ENCODE measurements at places on chromosomes 16 and 17. TPM values are rescaled to one million over a fixed set of nuclear protein-coding genes. Genes with fewer than 3 reads are reported as not detected.
A peak's percentile ranks its signal among the peaks of the same experiment; 100 is the strongest.

Gene CXCL16
- 1.5 TPM for total RNA-seq

Gene EFCAB13
- 6.6 TPM for total RNA-seq

Gene PIRT
- total RNA-seq: not detected

Gene CTRB1
- not detected for total RNA-seq

Gene KRTAP1-3
- total RNA-seq: not detected

Gene RGS11
- 0.19 TPM for total RNA-seq

GRCh38 chr16:66539623-66540469 is 10.1 kb downstream of the TK2 start:
- no peak for DNase-seq

GRCh38 chr16:81592353-81592866 is 147.8 kb downstream of the CMIP start:
- no peak for DNase-seq

DNA sequence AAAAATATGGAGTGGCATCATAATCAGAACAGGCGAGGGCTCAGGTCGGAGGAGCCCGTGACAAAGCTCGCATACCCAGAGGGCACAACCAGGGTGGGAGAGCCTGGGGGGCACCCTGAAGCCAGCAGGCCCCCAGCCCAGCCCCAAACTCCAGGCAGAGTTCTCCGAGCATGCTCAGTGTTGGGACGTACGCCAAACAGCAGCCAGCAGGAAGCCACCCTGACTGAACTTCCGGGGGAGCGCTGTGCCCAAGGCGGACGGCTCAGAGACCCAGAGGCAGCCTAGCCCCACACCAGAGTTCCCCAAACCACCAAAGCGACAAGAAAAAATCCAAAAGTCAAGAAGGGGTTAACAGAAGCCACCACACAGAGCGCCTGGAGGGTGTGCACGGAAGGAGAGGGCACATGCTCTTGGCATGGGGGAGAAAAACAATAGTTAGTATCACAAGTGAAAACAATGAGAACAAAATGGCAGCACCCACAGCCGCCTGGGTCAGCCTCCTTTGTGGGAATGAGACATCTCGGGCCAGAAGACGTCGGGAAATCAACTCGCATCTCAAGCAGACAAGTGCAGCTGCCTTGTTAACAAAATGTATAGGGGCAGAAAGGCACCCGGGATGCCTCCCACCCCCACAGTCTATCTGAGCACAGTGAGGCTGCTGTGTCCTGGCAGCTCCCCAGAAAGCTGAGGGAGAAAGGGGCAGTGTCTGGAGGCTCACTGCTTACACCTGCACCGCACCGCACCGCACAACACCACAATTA is 11.9 kb downstream of the EXOC7 start:
- peak; percentile 46 for DNase-seq

GRCh38 chr17:40069751-40070708 is 7.3 kb downstream of the THRA start:
- peak; percentile 64 for DNase-seq

GRCh38 chr16:63613701-63614100 is 1508.2 kb downstream of the CDH11 start:
- peak; percentile 8 for DNase-seq

DNA sequence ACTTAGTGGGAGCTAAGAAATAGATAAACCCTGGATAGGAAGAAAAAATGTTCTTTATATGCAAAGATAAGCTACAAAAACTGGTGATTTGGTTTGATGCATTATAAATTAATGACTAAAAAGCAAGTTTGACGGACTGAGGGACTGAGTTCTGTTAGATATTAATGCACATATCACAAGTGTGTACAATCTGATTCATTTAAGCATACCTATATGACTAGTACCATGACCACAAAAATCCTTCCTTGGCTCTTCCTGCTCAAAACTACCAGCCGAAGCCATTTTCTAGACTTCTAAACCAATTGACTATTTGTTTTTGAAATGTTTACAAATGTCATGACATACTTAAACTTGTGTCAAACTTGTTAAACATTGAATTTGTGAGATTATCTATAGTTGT is 374.5 kb upstream of the MON1B start:
- no peak for DNase-seq

DNA sequence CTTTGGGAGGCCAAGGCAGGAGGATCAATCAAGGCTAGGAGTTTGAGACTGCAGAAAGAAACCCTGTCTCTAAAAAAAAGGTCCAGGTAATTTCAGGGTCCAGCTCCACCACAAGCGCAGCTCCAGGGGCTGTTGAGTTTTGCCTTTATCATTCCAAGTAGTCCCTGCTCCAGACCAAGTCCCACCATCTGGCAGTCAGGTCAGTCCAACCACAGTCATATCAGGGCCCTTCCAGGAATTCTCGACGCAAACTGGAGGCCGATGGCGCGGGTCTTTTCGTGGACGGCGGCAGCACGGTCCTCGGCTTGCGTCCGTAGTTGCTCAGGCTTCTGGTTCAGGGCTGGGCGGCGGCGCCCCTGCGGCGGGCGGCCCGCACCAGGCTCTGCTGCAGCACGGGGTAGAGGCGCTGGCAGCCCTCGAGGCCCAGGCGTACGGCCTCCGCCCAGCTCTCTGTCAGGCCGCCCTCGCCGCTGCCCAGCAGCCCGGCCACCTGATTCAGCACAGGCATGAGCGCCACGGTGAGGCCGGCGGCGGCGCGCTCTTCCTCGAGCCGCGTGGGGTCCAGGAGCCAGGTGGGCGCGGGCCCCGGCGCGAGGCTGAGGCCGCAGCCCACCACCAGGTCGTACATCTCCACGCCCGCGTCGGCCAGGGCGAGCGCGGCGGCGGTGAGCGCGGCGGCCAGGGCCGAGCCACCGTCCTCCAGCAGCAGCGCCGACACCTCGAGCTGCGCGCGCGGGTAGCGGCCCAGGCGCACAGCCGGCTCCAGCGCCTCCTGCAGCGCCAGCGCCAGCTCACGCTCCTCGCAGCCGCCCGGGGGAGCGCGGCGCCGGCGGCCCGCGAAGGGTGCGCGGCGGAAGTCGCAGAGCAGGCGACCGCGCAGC is 752 bp downstream of the EXOSC6 start:
- peak; percentile 79 for DNase-seq

GRCh38 chr16:27718201-27719105 is 168.5 kb downstream of the KATNIP start:
- no peak for DNase-seq

- DNase-seq: no peak
These were observed 36.0 kb downstream of the TMEM235 start for GRCh38 chr17:78267253-78268073.

- no peak for DNase-seq
These were observed 7.8 kb downstream of the CLCN7 start for GRCh38 chr16:1466968-1467521.

DNA sequence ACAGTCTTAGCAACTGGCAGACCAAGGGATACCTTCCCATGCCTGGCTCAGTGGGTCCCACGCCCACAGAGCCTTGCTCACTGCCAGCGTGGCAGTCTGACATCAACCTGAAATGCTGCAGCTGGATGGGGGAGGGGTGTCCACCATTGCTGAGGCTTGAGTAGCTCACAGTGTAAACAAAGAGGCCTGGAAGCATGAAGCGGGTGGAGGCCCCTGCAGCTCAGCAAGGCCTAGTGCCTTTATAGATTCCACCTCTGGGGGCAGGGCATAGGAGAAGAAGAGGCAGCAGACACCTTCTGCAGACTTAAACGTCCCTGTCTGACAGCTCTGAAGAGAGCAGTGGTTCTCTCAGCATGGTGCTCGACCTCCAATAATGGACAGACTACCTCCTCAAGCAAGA is 263.2 kb downstream of the KIF2B start:
- no peak for DNase-seq

DNA sequence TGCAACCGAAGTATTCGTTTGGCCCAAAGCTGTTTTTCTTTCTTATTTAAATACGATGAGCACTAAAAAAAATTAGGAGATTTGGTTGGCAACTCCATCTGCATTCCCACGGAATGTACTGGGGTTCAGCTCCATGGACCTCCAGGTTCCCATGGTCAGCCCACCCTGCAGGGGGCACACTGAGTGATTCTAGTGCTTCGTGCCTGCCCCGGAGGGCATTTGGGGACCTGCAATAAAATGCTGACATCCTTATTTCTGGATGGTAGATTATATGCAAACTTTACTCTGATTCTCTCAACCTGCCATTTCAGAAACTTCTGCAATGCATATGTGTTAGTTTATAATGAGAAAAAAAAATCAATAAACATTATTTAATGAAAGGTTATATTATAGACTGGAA is 339.4 kb downstream of the XYLT1 start:
- DNase-seq: no peak

DNA sequence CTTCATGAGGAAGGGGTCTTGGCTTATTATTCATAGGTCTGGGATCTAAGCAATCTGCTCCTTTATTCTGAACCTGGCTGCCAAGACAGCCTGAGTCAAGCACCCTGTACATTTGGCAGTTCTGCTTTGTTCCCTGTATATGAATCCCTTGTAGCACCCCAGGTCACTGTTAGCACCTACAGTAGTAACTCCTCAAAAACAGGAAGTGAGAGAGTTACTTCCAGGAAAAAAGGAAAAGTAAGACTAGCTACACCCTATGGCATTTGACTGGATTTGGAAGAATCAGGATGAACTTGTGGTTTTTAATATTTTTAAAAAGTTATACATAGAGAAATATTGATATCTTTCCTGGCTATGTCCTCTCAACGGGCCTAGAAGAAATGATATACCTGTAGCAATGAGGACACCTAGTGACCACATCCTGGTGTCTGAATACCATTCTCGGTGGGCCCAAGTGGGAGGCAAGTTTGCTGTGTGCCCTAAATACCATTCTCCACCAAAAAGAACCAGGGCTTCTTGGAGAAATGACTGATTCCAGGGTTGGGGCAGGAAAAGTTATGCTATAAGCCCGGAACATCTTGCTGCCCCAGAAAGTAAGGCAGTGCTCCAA is 9.9 kb downstream of the ANKRD40 start:
- no peak for DNase-seq

GRCh38 chr17:64147110-64148016 is 17.4 kb upstream of the ERN1 start:
- DNase-seq: peak; percentile 40

DNA sequence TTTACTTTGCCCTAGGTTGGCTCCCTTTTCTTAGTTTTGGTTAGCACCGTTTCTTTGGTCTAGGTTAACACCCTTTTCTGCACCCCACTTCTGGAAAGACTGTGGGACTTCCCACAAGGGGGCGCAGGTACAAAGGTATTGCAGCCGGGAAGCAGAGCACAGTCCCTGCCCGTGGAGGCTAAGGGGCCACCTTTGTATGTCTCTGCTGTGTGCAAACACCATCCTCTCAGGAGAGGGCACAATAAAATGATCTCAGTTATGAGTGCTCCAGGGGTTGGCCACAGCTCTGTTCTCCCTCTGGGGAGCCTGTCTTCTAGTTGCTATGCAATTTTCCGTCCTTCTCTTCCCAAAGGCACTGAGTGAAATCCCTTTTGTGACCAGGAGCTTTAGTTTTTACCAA is 28.4 kb upstream of the TMC5 start:
- DNase-seq: peak; percentile 47

- DNase-seq: peak; percentile 15
These were observed 22.5 kb upstream of the DYNLL2 start for GRCh38 chr17:58060596-58061191.

DNA sequence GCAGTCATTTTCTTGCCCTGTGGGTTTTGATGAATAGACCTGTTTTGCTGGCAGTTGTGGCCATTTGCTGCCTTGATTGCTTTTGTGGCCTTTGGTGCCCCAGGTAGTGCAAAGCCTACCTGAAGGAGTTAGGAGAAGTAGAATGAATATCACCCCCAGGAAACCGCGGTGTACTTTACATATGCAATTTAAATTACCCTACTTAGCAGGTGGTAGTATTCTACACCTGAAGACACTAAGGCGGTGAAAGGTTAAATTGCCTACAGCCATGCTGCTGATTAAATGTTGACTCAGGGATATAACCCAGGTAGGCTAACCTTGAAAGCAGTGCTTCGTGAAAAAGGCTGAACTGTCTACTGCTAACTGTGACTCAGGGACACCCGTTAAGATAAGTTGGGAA is 27.2 kb upstream of the WWOX start:
- DNase-seq: no peak

DNA sequence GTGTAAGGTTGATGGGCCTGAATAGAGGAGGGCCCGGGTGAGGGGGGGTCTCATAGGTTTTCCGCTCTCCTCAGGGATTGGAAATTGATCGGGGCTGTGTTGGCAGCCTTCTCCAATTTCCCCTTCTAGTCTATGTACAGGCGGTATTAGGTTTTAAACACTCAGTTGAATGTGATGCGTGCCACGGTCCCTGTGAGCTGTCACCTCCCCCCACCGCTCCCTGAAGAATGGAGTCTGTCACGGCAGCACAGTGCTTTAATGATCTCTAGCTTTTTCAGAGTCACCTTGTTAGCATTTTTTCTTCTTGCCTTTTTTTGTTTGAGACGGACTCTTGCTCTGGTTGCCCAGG is 800 bp downstream of the COX4I1 start:
- no peak for DNase-seq

- no peak for DNase-seq
These were observed 2.6 kb upstream of the TMEM88 start for GRCh38 chr17:7852262-7852670.

- no peak for DNase-seq
These were observed 13.6 kb downstream of the CDYL2 start for GRCh38 chr16:80790751-80791150.

- DNase-seq: no peak
These were observed 69.4 kb upstream of the SMIM36 start for GRCh38 chr17:55580596-55581133.

GRCh38 chr16:88897696-88898425 is 31.4 kb upstream of the PABPN1L start:
- DNase-seq: no peak

GRCh38 chr17:7845359-7846062 is 9.4 kb upstream of the TMEM88 start:
- DNase-seq: no peak

DNA sequence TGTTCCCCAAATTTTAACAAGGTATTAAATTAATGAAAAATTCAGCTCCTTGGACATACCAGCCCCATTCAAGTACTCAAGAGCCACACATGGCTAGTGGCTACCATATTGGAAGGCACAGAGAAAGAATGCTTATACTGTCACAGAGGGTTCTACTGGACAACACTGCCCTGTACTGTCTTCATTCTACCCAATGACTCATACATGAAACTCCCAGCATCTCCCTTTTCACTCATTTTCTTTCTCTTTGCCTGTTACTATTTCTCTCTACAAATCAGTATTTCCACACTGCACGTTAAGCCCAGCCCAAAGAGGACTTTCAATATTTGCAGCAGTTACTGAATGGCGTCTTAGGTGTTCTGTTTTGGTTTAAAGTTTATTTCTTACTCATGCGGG is 72.1 kb upstream of the RCVRN start:
- no peak for DNase-seq

DNA sequence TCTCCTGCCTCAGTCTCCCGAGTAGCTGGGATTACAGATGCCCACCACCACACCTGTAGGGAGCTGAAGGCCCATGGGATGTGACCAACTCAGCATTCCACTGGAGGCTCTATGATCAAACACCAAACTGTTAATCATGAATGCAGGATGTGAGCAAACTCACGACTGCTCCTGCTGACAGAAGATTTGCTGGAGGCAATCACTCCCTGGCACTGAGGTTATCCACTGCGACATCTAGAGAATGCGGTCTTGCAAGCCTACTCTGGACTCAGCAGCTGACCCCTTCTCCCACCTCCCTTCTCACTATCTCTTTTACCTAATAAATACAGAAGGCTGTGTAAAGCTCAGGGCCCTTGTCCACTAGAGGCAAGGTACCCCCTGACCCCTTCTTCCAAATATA is 4.9 kb downstream of the TEX14 start:
- DNase-seq: no peak
